T1000 (cell line): ENCODE measurements at places on chromosomes 3 and 15.

DNA sequence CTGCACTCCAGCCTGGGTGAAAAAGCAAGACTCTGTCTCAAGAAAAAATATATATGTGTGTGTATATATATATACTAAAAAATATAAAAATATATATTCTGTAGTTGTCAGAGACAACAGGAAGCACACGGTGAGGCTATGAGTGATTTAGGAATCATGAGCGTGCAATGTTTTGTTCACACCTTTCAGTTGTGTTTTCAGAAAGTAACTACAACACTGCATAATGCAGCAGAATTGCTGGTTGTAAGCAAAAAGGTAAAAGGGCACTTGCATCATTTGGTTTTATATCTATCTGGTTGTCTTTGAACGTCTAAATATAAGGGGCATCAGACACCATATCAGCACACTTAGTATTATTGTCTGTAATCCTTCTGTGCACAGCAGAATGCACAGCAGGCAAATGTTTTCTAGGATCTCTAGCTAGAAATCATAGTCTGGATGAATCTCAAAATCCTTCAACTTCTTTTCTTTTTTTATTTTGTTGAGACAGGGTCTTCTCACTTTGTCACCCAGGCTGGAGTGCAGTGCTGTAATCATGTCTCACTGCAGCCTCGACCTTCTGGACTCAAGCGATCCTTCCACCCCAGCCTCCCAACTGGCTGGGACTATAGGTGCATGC lies 44.8 kb downstream of the CCR3 start:
- no peak for DNase-seq

GRCh38 chr3:175598740-175599139 lies 739.6 kb downstream of the NAALADL2 start:
- no peak for DNase-seq

GRCh38 chr3:106398891-106399600 lies 530.2 kb upstream of the CBLB start:
- no peak for DNase-seq

GRCh38 chr3:23071758-23072157 lies 131.4 kb upstream of the UBE2E2 start:
- no peak for DNase-seq

DNA sequence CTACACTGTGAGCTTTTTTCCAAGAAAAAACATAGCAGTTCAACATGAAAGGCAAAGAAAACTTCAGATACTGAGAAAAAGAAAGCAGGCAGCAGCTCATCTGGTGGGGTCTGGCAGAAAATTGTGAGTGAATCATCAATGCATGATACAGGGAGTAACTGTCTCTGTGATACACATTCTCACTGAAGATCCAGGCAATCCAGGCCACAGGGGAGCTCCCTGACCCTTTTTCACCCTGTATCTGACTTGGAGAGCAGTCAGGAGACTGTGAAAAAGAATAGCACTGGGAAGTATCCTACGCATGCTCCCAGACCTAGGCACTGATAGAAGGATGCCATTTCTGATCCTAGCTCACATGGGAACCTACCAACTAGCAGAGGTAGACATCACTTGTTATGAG lies 269.8 kb downstream of the MBNL1 start:
- no peak for DNase-seq

DNA sequence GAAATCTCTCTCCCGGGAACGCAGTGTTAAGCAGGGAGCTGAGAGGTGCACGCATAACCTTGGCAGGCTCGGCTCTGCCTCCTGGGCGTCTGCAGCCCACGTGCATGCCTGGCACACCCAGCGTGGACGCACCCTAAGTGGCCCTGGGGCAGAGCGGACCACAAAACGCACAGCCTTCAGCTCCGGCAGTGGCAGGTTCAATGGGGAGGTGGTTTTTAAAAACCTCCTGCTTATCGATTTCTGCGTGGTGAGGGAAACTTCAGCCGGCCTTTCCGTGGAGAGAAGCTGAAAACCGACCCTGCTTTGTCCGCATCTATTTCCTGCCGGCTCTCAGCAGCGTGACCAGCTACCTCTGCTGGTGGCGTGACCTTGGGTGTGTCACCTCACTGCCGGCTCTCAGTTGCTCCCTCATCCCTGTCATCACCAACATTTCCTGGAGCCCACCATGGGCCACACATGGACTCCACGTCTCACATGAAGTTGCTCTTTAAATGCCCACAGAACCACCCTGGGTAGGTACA lies 134.8 kb upstream of the MEF2A start:
- no peak for DNase-seq

GRCh38 chr15:45151998-45152828 lies 22.4 kb downstream of the DUOX1 start:
- no peak for DNase-seq

- peak; percentile 64 for DNase-seq
These were observed 1.7 kb upstream of the SLC2A2 start for GRCh38 chr3:171028025-171028778.

- no peak for DNase-seq
These were observed 31.1 kb upstream of the NUDT16 start for GRCh38 chr3:131350506-131350905.

DNA sequence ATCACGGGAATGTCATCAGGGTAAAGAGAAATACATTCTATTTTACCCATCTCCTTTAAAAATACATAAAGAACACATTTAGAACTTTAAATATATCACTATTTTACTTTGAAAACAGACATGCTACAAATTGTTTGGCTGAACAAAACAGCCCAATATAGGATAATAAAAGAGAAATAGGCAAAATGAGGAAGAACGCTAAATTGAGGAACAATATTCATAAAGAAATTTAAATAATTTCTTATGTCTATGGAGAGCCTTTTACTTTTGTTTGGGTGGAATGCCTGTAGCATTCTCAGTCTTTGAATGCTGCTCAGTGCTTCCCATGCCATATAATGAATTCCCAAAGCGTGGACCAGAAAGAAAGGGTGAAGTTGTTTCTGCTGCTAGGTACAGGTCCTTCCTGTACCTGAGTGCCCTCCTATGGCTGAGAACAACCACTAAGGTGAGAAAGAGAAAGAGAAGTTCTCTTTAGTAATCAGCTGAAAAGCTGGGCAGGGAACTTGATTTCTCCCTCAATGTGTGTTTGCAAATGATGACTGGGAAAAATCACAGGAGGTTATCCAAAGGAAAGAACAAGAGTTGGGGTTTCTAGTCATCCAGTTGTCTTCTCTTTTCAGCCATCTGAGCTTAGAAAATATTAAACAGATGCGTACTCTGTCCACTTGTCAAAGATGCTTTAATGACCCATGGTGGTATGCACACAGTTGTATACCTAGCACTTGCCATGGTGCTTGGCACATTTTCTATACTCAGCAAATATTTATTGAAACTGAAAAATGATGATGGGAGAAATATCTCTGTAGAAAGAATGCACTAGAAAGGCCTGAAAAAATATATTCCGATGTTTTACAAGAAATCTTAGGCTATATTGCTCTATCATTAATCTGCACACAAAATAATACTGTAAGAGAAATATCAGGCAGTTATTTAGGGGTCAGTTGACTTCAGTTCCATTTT lies 404.6 kb downstream of the TIGIT start:
- no peak for DNase-seq

GRCh38 chr15:65020419-65020818 lies 9.0 kb downstream of the MTFMT start:
- no peak for DNase-seq

DNA sequence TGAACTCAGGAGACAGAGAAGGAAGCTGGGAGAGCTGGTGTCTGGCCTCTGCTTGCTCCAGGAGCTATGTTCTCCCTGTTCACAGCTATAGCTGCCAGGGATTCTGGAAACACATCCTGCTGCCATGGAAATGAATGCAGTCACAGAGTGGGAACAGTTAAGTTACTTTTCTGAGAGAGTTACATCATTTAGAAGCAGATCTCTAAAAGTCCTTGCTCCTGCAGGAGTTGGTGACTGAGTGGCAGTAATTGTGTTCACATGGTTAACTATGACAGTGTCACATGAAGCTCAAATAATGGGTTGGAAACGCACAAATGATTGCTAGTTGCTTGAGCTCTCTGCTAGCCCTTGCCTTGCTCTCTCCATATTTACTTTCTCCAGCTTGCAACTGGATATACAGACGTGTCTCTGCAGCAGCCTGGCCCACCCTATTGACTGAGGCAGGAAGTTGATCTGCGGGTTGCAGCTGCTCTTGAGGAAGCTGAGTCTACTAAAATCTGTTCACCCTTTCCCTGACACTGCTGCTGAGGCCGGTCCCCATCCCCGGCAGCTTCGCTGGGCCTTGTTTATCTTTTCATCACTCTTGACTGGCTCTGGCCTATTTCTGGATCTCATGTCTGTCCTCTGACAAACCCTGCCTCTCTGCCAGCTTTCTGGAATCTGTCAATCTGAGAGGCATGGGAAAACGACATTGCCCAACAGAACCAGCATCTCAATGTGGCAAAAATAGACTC lies 16.7 kb upstream of the ISLR start:
- no peak for DNase-seq

GRCh38 chr3:126284258-126284904 lies 72.8 kb downstream of the KLF15 start:
- no peak for DNase-seq
